ENCODE measurements at places on chromosomes 3 and 15.

DNA sequence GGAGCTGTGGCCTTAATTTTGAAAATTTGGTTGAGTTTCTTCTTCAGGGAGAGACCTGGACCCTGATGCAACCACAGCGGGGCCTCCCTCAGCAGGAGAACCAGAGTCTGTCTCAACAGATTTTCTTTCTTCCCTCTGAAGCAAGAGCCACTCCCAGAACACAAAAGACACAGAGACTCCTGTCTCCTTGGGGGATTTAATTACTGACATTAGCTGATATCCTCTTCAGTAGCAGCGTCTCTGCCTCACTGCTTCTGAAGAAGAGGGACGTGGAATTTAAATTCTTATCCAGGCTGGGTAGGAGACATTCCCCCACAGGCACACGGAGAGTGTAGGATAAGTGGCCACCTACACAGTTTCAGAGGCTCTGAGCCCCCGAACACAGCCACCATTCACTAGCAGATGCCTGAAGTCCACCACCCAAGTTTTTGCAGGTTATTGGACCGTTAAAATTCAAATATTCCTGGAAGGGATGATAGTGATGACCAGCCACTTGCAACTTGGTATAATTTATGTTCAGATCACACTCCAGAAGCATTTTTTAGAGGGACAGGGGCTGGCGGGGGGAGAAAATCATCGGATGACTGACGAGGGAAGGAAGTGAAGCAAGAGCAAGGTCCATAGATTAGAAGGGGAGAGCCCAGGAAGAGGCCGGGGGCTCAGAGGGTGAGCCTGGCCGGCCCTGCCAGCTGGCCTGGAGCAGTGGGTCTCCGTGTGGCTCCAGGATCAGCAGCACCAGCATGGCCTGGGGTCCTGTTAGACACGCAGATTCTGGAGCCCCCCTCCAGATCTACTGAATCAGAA, 109.7 kb downstream of the BDH1 start:
- DNase-seq = no peak

DNA sequence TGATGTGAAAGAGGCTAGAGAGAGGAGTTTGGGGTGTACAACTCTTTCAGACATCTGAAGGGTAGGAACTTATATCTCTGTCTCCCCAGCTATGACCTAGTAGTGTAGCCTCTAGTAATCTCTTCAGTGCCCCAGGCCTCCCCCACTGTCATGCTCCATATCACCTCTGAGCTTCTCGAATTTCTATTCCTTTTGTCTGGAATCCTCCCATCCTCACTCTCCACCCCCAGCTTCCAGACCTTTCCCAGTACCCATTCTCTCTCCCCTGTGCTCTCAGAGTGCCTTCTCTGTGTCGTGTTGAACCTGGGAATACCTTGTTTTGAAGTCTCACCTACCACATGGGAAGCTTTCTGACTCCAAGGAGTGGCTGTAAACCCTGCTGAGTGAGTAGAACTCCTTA, 3.6 kb upstream of the RBPMS2 start:
- no peak for DNase-seq

DNA sequence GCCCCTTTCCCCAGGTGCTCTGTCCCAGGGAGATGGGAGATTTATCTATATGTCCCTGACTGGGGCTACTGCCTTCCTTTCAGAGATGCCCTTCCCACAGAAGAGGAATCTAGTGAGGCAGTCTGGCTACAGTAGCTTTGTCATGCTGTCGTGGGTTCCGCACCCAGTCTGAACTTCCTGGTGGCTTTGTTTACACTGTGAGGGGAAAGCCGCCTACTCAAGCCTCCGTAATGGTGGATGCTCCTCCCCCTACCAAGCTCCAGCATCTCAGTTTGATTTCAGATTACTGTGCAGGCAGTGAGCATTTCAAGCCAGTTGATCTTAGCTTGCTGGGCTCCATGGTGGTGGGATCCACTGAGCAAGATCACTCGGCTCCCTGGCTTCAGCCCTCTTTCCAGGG, 35.4 kb upstream of the SLC7A14 start:
- no peak for DNase-seq

DNA sequence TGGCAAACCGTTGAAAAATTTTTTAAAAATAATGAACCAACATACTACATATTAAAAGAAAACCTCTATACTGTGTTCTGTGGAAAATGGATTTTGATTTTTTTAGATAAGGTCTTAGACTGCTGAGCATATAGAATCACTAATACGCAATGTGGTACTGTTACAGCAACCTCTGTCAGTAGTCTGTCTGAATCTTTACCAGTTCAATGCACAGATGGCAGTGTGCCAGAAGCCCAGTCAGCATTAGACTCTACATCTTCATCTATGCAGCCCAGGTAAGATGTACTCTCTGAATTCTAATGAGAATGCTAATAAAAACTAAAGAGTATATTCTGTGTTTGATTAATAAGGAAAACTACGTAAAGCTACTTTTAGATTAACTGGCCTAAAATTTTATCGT, 31.3 kb upstream of the FAH start:
- no peak for DNase-seq

DNA sequence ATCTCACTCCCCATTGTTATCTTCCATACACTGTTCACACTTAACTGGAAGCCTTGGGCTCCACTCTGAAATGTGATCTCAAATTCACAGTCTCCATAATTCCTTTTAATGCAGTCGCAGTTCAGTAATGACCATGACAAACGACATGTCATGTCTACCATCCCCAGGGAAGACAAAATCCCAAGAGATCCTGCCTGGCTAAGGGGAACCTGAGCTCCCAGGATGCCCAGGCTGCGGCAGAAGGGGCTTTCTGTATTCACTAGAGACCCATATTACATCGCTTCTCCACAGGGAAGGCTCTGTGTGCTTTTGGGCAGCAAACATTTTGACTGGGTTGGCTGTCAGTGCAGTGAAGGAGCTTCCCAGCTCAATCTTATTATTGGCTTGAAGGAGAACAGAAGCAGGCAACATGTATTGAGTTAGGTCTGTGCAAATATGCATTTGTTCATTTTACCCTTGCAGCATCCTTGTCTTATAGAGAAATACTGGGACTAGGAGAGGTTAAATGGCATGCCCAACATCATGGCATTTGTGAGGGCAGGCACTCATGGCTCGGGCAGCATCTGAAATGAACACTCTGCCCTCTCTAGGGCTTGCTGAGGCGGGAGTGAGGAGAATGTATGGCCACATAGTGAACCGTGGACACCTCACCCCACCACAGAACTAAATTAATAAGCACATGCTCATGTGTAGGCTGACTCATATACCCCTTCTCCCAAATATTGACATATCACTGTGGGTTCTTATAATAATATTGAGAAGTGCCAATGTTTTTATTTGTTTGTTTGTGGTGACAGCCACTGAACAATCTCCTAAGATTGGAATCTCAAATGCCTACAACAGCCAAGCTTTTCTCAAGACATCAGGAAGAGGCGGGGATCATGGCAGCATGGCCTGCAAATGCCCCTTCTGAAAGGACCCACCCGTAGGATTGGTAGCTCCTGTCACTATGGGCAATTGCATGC, 141.6 kb upstream of the FOXB1 start:
- no peak for DNase-seq

DNA sequence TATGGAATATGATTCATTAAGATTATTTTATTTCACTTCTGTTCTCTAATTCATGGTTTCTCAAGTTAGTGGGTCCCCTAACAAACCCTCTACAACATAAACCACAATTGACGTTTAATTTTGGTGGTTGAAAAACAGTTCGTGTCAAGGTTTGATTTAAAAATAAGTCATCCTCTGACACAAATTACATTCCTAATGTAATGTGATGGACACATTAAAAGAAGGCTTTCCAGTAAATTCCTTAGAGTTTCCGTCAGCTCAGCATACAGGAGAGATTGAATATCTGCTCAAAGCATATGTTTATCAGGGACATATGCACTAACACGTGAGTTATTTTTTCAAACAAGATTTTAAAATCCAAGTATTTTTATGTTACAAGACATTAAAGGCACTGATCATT, 626.5 kb upstream of the ADAMTS9 start:
- DNase-seq = no peak

- no peak for DNase-seq
Observed at GRCh38 chr3:15065550-15066007, 464 bp upstream of the MRPS25 start.

DNA sequence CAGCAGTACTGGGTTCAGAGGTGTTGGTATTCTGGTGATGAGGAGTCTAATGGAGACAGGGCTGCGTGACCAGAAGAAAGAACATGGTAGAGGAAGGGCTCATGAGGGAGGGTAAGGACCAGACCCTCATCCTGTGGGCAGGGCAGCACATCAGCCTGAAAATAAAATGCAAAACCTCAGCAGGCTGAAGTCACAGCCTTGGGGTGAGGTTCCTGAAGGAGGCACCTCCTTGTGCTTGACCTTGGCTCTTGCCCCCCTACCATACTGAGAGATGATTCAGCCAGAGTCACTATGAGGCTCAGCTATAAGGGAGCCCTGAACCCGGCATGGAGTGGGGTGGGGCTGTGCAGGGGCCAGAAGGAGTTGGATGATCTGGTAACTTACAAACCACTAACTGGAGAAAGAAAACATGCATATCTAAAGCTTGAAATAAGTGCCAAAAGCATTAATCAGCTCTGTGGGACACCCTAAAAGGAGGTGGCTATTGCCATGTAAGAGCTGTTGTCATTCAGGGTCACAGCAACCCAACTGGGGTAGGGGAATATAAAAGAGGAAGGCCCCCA, 60.2 kb downstream of the CORO2B start:
- no peak for DNase-seq

- no peak for DNase-seq
Observed at GRCh38 chr15:34650177-34650576, 66.7 kb upstream of the GOLGA8B start.

DNA sequence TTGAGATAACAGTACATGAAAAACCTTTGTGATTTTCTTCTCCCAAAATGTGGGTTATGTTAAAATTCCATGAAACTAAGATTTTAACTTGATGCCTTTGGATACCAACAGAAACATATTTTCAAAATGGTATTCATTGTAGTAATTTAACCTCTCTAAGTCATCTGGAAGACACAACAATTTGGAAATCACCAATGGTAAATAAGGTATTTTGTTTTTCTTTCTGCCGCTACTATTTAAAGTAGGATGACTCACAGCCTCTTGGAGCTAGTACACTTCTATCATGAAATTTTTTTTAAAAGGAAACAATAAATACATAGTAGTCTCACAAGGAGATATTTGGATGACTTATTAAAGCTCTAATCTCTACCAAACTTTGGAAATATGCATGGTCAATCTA, 291.6 kb upstream of the VEPH1 start:
- no peak for DNase-seq

- DNase-seq = peak; percentile 83
Observed at GRCh38 chr3:194046995-194047645, 88.8 kb upstream of the HES1 start.

DNA sequence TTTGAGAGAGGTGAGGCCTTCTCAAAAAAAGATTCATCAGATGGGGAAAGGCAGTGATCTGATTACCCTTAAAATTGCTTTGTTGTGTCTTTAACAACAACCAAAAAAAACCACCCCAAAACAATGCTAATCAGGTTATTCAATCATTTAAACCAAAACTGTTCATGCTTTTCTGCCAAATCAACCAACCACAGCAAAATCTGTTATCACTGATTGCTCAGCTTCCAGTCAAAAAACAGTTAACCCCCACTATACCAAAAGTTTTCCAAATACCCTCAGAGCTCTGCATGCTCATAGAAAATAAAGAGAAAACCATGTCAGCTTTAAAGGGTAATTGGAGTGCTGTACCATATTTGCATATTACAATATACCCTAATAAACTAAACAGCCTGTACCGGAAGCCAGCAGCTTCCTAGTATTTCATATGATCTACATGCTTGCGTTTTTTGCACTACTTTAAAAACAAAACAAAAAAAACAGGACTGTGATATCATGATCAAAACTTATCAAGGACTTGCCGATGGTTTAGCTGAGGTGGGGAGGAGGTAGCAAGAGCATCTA, 22.8 kb downstream of the SATB1 start:
- DNase-seq = no peak

- DNase-seq = no peak
Observed at GRCh38 chr3:15307580-15307979, 24.8 kb downstream of the SH3BP5 start.

DNA sequence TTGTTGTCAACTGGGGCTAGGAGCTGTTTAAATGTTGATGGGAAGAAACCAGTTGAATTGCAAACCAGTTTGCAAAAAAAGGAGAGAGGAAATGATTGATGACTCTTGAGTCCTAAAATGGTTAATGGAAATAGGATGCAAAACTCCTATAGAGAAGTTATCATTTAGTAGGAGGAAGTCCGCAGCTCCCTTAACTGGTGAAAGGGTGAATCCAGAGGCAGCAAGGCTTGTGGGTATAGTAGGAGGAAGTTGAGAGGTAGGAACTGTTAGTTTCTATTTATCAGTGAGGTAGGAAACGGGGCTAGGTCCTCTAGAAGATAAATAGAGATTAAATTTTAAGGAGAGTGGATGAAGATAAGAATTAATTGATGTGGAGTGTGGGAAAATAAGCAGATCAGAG, 15.4 kb downstream of the IREB2 start:
- no peak for DNase-seq

- DNase-seq = no peak
Observed at GRCh38 chr3:143855183-143855582, 6.9 kb upstream of the SLC9A9 start.

GRCh38 chr15:45884289-45884688, 249.5 kb downstream of the SQOR start:
- no peak for DNase-seq

- DNase-seq = no peak
Observed at GRCh38 chr3:128240232-128240631, 87.0 kb downstream of the EEFSEC start.

- DNase-seq = no peak
Observed at GRCh38 chr3:12759097-12759679, at the start of gene TMEM40. TSS of gene TMEM40 (minus strand) at chr3:12759259. CDS start at chr3:12749832, 9,427 bp downstream.

DNA sequence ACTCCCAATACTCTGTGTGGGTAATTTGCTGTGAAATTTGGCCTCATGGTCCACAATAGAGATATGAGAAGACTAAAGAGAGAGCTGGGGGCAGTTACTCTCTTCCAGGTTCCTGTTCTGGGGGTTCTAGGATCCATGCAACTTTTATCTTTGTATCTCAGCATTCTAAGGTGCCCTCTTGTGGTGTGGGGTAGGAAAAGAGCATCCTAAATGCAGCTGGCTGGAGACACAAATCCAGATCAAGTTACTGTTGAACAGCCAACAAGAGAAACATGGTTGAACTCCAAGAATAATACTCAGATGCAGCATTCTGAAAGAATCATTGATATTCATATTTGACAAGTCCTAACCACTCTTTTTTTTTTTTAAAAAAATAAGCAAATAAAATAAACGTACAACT, 238.2 kb downstream of the GREM1 start:
- peak; percentile 28 for DNase-seq

GRCh38 chr3:78804251-78805037, 963.4 kb downstream of the ROBO1 start:
- DNase-seq = no peak
